A549 treated with Hydrocortisone at 1 μM for 4 hours (cell line): ENCODE measurements at places on chromosomes 11 and 22. TPM values are rescaled to one million over a fixed set of nuclear protein-coding genes. Genes with fewer than 3 reads are reported as not detected.

Gene TRIM6
- 6.3 to 10.1 TPM (median 8.4 TPM) in 5 replicates for total RNA-seq

Gene EIF4G2
- 490 to 851 TPM (median 552 TPM) in 5 replicates for total RNA-seq

Gene ZNF214
- 0.76 to 1.9 TPM (median 0.83 TPM) in 5 replicates for total RNA-seq

Gene KRTAP5-9
- total RNA-seq, result 0.09 TPM in 1 of 5 replicates, not detected in the others

Gene HBB
- total RNA-seq, result not detected in 5 replicates

Gene CARD16
- 0.15 to 0.25 TPM in 2 of 5 replicates, not detected in the others for total RNA-seq

Gene SLC22A9
- total RNA-seq, result not detected in 5 replicates

Gene CASP4
- total RNA-seq, result 3.8 to 5.7 TPM (median 5.0 TPM) in 5 replicates

Gene CAPRIN1
- 134 to 169 TPM (median 141 TPM) in 5 replicates for total RNA-seq

Gene SCGB1A1
- not detected in 5 replicates for total RNA-seq

Gene OR8H2
- total RNA-seq, result not detected in 5 replicates

Gene DCHS1
- 0.09 to 0.10 TPM (median 0.09 TPM) in 5 replicates for total RNA-seq

Gene ALKBH3
- 26.0 to 28.3 TPM (median 26.3 TPM) in 5 replicates for total RNA-seq
